ENCODE measurements at places on chromosomes 11 and 22. TPM values are rescaled to one million over a fixed set of nuclear protein-coding genes. Genes with fewer than 3 reads are reported as not detected.

DNA sequence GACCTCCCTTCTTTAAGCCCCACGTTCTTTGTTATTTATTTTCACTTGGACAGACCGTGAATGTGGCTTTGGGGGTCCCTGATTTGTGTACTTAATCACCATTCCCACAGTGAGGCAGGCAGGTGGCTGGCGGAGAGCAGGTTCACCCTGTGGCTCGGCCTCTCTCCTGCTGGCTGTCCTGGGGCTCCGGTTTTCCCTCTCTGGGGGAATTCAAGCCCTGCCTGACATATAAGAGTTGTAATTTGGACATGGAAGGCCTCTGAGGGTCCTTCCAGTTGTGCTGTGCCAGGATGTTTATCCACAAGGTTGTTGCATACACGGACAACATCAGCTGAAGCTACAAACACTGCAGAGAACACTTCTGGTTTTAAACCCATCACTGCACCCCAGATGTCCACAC, 824.5 kb downstream of the TBC1D22A start:
- DNase-seq, result no peak
- no peaks in the 10 kb centered on the region for H3K36me3 ChIP-seq
- H3K4me1 ChIP-seq, result no peaks in the 10 kb centered on the region
- no peaks in the 10 kb centered on the region for H3K27me3 ChIP-seq

- H3K4me3 ChIP-seq, result no peak overlapping the region
- no peaks in the 10 kb centered on the region for H3K4me1 ChIP-seq
Measured at GRCh38 chr22:42880815-42881214, 23.7 kb upstream of the ARFGAP3 start.

DNA sequence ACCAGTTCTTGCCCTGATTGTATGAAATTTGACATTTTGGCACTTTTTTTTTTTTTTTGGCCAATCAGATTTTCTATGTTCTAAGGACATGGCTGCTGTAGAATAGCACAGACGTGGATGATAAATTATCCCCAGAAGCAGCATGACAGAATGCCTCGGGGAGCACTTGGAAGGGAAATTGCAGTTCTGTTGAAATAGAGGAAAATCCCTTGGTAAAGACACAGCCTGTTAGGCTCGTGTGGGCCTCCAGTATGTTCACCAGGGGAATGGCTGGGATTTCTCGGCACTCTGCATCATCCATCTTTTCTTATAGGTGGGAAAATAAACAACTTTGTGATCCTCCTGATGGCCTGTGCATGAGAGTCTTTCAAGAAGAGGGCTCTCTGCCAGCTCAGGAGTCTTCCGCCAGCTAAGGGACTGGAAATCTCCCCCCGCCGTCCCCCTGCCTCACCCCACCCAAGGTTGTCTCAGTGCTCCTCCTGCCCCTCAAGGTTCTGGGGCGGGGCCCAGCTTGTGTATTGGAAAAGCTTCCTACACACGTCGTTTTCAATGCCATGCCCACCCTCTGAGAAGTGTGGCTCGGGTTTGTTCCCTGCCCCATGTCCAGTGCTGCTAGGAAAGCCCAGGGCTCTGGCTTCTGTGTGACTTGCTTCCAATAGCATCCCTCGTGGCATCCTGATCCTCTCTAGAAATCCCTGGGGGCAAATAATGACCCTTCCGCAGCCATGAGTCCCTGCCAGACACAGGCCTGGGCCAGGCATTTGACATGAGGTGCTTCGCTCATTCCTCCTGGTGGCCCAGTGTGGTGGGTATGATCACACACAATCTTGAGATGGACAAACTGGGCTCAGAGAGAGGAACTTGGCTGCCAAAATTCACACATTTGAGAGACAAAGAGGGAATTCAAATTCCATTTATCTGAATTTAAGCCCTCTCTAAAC, 70.6 kb upstream of the ATXN10 start:
- no peaks in the 10 kb centered on the region for H3K36me3 ChIP-seq
- H3K4me3 ChIP-seq, result no peak overlapping the region

GRCh38 chr11:123904932-123905331, 3.0 kb downstream of the OR8D4 start:
- H3K4me1 ChIP-seq, result no peaks in the 10 kb centered on the region
- H3K27me3 ChIP-seq, result no peaks in the 10 kb centered on the region
- H3K27ac ChIP-seq, result no peak overlapping the region
- no peaks in the 10 kb centered on the region for H3K36me3 ChIP-seq
- DNase-seq, result no peak

GRCh38 chr22:50440544-50441249, 34.1 kb downstream of the SBF1 start:
- H3K36me3 ChIP-seq, result peaks cover 31% of the 10 kb centered on the region
- H3K27me3 ChIP-seq, result no peaks in the 10 kb centered on the region
- no peak for DNase-seq
- H3K4me1 ChIP-seq, result peaks cover 12% of the 10 kb centered on the region

DNA sequence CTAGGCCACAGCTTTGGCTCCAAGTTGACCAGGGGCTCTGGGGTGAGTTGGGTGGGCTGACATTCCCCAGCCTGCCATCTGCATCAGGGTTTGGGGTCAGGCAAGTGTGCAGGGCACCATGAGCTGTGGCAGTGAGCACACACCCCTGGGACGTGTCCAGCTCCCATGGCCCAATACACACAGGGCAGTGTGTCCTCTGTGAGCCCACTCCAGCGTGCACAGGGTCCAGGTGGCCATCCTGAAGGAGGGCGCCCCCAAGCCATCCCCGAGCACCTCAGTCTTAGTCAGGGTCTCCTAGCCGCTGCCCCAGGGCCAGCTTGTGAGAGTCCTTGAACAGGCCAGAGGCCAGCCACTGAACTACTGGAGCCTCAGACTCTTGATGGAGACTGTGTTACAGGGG, 1.2 kb upstream of the FGF3 start:
- no peaks in the 10 kb centered on the region for H3K4me1 ChIP-seq
- no peak for DNase-seq
- H3K4me3 ChIP-seq, result no peak overlapping the region
- H3K27ac ChIP-seq, result no peak overlapping the region
- H3K36me3 ChIP-seq, result no peaks in the 10 kb centered on the region
- H3K27me3 ChIP-seq, result no peaks in the 10 kb centered on the region

DNA sequence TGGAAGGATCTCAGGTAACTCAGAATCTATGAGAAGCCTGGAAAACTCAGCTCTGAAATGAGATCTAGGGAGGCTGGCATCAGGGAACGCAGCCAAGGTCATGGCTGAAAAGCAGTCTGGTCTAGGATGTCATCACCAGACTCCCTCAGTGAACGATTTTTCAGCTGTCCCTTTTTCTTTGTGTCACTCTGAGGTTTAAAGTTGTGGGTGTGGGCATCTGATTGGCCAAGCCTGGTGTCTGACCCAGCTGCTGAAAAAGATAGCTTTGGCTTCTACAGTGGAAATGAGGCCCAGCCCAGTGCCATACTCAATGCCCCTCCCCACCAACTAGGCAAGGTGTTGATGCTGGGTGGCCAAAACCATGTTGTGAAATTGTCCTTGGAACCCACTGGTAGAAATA, 14.5 kb downstream of the RPS3 start:
- H3K27ac ChIP-seq, result no peak overlapping the region
- H3K36me3 ChIP-seq, result peaks cover 26% of the 10 kb centered on the region
- H3K4me1 ChIP-seq, result no peaks in the 10 kb centered on the region

DNA sequence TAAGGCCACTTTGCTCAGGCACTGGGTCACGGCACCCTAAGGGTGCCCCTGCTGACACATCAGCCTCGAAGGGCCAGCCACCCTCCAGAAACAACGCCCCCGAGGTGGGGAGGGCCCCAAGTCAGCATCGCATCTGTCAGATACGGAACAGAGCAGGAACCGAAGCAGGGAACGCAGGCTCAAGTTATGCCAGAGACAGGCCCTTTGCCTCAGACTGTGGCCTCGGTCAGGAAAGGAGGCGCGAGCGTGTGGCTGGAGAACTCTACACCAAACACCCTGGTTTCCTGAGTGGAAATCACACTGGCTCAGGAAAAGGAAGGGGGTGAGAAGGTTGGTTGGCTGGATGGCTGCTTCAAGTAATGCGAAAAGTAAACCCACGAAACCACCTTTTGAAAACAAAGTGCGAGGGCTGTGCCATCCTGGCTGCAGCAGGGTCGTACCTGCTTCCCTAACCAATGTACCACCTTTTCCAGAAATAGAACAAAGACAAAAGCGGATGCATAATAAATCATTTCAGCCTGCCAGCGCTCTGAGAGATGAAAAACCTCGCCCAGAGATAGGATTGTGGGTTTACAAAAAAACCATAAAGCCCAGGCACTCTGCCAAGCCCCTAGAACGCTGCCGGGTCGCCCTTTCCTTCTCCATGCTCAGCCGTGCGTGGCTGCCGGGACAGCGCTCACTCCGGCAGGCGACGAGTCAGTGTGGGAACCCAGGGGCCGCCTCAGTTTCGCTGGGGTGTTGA, 38.6 kb downstream of the TRMU start:
- no peak overlapping the region for H3K4me3 ChIP-seq
- H3K4me1 ChIP-seq, result peaks cover 8% of the 10 kb centered on the region
- no peaks in the 10 kb centered on the region for H3K36me3 ChIP-seq
- no peak for DNase-seq

GRCh38 chr11:63251312-63251711, 7.9 kb upstream of the SLC22A25 start:
- DNase-seq, result no peak
- peaks cover 7% of the 10 kb centered on the region for H3K27me3 ChIP-seq
- H3K4me1 ChIP-seq, result no peaks in the 10 kb centered on the region

Gene RAB36
- 0.17 TPM for total RNA-seq

- peaks cover 16% of the 10 kb centered on the region for H3K27me3 ChIP-seq
- H3K27ac ChIP-seq, result no peak overlapping the region
- no peak overlapping the region for H3K4me3 ChIP-seq
- peaks cover 33% of the 10 kb centered on the region for H3K4me1 ChIP-seq
- DNase-seq, result no peak
Measured at GRCh38 chr22:19168088-19168890, 10.2 kb downstream of the SLC25A1 start.

Gene KCNC1
- total RNA-seq, result not detected
